ENCODE measurements at places on chromosomes 11 and 22.
A peak's percentile ranks its signal among the peaks of the same experiment; 100 is the strongest.

- DNase-seq: no peak
These were observed 25.1 kb upstream of the GUCY1A2 start for GRCh38 chr11:107043242-107044006.

GRCh38 chr11:75777461-75778110 lies 9.0 kb downstream of the DGAT2 start:
- peak; percentile 49 for DNase-seq

DNA sequence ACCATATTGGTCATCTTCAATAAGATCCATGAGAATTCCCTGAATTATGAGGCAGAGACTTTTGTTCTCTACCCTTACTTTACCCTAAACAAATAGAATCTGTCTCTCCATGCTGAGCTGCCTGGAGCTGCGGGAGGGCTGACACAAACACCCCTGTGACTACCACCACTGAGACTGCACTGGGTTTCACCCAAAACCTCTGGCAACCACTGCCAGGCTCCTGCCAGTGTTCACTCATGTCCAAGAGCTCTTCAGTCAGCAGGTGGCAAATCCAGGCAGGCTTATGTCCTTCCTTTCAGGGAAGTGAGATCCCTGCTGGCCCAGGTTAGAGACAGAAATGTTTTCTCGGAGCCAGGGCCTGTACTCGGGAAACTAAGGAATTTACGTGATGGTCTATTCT lies 1105.3 kb downstream of the LRRC4C start:
- DNase-seq: no peak

- DNase-seq: no peak
These were observed 9.6 kb upstream of the PDE2A start for GRCh38 chr11:72683782-72684200.

DNA sequence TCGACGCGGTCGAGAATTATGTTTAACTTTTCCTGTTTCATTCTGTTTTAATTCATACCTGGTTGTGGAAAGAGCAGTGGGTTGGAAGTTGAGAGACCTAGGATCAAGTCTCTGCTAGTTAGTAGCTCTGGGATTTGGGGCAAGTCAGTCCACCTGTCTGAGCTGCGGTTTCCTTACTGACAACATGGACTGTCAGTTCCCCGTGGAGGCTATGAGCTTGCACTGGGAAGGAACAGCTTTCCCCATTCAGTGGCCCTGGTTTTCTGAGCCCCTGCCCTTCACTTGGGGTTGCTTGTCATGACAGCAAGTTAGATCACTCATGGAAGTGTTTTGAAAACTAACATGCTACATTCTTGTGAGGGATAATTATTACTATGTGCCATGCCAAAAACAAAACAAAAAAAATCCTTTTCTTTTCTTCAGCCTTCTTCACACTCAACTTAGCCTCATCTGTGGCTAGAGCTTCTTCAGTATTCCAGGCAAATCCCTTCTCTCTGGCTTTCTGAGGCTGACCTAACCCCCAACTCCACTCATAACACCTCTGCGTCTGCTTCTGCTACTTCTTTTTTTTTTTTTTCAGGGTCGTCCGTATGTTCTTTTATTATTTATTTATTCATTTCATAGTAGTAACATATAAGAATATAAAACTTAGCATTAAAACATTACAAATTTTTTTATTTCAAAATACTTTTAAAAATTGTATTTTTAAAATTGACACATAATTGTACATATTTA lies 43.0 kb upstream of the ZBED5 start:
- DNase-seq: no peak

DNA sequence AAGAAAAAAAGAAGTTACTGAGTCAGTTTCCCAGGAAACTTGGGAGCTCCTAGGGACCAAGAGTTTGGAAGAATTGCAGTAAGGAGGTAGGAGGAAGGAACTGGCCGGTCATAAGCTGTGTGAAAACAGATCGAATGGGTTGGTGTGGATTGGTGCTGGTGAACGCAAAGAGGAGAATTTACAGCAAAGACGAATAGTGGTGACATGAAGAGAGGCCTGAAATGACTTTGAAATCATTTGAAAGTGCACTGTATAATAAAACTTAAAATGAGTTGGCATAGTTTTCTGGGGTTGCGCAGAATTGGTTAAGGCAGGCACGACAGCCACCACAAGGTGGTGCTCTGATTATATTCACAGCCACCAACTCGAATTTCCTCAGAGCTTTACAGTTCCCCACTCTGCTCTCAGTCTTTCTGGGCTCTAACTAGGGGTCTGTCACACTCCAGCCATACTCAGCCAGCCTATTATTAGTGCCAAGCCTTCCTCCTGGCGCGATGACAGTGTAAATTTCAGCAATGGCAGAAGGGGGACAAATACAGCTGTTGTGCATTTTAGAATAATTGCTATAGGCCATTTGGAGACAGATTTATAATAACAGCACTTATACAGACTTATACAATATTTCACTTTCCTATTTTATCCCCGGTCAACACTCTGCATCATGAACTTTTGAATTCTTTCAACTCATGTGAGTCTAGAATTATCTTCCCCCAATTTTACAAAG lies 8.3 kb upstream of the HTR3B start:
- DNase-seq: peak; percentile 30

- no peak for DNase-seq
These were observed 29.2 kb downstream of the USP35 start for GRCh38 chr11:78217650-78218541.

- no peak for DNase-seq
These were observed 2.1 kb upstream of the DRD2 start for GRCh38 chr11:113477321-113477720.

DNA sequence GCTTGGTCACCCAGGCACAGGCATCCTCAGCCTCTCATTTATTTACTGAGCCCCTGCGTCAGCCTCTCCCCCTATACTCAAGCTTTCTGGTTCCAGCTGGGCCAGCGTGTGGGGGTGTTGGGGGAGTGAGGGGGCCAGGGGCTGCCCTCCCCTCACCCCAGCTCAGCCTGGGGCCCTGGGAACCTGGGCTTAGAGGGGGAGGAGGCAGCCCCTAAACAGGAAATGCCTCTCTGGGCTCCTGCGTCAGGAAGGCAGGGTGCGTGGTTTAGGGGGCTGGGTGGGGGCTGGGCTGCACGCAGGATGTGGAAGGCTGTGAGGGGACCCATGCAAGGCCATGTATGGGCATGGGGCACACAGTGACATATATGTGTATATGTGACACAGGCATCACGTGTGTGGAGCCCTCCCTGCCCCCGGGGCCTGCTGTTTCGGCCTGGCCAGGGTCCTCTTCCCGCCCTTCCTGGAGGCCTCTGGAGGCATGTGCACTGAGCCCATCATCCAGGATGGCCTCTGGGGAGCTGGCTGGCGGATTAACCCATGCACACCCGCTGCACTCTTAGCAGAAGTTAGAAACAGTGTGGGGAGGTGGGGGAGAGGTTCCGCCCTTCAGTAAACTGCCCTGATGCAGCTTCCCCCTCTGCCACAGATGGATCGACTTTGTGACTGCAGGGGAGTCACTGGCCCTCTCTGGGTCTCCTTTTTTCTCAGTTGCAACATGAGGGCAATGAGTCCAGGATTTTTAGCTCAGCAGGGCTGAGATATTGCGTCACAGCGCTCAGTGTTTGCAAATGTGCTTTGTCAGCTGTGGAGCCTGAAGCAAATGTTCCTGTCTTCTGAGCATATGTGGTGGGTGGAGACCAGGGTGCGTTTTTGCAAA lies 1.1 kb upstream of the CD248 start:
- peak; percentile 87 for DNase-seq

DNA sequence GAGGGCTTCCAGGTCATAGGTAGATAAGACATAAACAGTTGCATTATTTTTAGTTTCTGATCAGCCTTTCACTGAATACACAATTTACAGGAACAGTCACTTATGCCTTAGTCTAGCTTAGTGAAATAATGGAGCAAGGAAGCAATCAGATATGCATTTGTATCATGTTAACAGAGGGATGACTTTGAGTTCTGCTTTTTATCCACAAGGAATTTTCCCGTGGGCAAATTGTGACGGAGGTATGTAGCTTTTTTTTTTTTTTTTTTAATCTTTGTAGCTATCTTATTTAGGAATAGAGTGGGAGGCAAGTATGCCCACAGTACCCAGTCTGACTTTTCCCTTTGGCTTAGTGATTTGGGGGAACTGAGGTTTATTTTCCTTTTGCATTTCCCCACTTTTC lies 3.4 kb upstream of the NLRP10 start:
- DNase-seq: no peak

- no peak for DNase-seq
These were observed 4.6 kb downstream of the NLRP6 start for GRCh38 chr11:282630-283360.

DNA sequence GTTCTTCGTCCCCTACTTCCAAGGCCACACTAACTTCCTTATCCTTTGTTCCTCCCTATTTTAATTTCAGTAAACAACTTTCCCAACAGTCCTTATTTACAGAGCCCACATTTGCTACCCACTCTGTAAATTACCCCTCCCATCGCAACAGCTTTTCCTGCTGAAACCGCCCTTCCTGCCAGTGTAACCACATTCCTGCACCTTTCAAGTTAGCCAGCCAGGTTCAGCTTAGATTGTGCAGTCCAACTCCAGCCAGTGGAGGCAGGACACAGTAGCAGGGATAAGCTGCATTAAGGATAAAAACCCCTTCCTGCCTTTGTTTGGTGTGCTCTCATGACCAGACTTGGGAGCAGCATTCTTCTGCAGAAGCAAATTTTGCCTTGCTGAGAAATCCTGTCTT lies 768.3 kb upstream of the ARHGAP42 start:
- DNase-seq: no peak

Measured in AML-193 (cell line).